ENCODE measurements at places on chromosomes 3 and 15.

- peak; percentile 86 for DNase-seq
These were observed at the start of gene GMNC for GRCh38 chr3:190862209-190863118. GMNC (minus strand) TSS chr3:190862694; CDS start chr3:190862615, 79 bp downstream.

DNA sequence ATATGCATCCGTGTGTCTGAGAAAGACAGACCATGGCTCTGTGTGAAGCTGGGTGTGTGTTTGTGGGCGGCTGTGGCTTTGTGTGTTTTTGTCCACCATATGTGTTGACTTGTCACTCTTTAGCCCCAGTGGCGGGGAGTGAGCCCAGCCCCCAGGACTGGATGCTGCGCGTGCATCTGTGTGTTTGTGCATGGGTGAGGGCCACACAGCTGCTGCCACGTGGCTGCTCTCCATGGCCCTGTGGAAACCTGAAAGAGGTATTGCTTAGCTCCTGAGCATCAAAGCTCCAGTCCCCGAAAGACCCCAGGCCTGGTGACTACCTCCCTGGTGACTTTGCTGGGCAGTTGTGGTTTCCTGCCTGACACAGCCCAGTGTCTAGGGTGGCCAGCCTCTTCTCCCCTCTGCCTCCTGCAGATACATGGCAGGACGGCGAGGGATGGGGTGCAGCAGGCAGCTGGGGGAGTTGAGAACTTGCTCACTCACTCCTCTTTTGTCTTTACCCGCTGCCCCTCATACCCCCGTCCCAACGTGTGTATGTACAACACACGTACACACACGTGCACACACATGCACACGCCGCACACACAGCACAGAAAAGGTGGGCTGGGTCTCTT is 6.5 kb downstream of the EPHB3 start:
- DNase-seq, result no peak

DNA sequence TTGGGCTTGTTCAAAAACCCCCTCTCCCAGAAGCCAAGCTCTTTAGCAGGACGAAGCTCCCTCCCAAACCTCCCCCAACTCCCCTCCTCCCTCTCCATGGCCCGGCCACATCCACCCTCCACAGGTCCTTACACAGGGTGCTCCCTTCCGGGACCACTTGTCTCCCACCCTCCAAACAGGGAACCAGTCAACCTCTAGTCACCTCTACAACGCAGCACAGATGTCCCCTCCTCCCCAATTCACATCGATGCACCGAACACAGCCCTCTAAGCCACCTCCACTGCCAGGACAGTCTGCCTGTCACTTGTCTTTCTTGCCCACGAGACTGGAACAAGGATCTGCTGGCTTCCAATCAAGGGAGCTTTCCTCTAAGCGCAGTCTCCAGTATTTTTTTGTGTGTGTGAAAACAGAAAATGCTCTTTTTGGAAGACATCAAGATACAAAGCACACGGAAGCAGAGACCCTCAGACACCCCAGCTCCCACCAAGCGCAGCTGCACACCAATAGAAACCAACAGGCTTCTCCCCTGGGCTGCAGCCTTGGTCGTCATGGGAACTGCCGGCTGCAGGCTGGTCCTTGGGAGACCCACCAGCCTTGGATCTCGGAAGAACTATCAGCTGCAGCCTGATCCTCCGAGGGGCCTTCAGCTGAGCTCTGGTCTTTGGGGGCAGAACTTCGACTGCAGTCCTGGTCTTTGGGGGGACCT is 26.5 kb downstream of the IQSEC1 start:
- DNase-seq, result no peak

DNA sequence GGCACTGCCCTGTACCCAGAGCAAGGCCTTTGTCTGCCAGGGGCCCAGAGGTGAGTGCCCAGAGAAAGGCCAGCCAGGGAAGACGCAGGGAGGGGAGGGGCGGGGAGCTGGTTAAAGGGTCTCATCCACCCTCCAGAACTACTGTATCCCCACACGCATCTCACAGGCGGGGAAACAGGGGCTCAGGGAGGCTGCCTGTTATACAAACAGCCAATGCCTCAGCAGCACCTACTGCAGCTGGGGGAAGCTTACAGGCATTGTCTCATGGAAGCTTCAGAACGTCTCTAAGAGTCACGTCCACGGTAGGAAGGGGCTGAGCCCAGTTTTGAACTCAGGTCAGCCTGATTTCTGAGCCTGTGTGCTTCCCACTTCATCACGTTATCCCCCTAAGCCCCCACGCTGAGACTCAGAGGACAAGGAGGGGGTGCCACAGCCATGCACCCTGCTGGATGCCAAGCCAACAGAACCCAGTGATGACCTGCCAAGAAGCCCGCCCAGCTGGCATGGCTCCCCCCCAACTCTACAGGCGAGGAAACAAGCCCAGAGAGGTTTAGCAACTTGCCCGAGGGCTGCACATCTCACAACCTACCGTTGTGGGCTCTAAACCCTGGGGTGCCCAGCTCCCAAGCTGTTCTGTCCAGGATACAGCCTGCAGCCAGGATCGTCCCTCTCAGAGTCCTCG is 54.5 kb downstream of the IQSEC1 start:
- no peak for DNase-seq

- DNase-seq, result no peak
These were observed 31.7 kb downstream of the AKAP13 start for GRCh38 chr15:85412066-85412465.

GRCh38 chr3:127984241-127984975 is 67.8 kb upstream of the SEC61A1 start:
- DNase-seq, result no peak

DNA sequence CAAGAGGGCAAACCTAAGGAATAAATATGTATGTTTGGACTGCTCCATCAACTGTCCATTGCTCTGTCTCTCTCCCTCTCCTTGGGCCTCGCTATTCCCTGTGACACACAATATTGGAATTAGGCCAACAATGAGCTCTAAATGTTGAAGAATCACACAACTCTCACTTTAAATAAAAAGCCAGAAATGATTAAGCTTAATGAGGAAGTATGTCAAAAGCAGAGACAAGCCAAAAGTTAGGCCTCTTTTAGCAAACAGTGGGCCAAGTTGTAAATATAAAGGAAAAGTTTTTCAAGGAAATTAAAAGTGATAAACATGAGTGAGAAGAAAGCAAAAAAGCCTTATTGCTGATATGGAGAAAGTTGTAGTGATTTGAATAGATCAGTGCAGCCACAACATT is 141.0 kb downstream of the VGLL3 start:
- no peak for DNase-seq

DNA sequence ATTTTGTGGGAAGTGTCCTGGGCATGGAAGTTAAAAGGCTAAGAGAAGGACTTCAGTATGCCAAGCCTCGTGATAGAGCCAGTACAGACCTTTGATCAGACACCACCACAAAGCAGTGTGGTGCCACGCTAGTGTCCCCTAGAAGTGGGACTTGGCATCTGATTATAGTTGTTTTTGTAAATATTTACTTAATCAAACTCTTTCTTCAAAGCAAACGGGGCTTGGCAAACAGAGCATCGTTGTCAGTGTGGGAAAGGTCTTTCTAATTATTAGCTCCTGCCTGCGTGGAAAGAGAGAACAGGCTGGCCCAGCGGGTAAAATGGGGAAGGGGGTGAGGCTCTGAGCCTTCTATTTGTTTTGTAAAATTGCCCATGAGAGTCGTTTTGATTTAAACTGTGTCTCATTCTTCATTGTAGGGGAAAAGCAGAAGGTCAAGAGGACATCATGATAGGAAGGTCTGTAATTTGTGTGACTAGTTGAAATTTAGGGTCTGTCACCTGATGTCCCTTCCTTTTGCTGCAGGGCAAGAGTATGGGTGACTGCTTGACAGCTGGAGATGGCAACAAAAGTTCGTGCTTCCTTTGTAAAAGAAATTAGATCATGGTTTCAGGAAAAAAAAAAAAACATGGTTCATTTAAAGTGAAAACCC is 105.0 kb downstream of the IQCH start:
- peak; percentile 59 for DNase-seq

DNA sequence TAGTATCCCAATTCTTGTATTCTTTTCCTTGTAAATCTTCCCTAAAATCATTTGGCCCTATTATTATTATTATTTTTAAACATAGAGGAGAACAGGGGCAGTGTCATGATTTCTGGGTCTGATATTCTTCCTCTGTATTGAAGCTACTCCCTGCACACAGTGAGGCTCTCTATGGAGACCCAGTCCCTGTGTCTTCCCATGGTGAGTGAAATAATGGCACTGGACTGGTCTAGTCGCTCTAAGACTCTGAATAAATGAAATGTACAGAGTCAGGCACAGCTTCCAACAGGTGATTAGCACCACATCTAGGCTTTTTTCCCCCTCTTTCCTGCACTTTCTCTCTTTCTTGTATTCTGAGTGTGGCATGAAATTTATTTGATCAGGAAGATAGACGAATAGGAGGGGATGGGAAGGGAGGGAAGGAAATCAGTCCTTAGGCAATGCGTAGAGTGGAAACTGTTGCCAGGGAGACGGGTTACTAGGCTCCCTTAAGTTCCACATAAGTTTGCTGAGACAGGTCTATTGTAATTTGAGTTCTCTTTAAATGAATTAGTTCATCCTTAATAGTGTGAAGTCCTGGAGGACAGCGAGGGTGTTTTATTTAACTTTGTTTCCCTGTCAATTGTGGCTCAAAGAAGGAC is 49.0 kb upstream of the NDN start:
- no peak for DNase-seq

DNA sequence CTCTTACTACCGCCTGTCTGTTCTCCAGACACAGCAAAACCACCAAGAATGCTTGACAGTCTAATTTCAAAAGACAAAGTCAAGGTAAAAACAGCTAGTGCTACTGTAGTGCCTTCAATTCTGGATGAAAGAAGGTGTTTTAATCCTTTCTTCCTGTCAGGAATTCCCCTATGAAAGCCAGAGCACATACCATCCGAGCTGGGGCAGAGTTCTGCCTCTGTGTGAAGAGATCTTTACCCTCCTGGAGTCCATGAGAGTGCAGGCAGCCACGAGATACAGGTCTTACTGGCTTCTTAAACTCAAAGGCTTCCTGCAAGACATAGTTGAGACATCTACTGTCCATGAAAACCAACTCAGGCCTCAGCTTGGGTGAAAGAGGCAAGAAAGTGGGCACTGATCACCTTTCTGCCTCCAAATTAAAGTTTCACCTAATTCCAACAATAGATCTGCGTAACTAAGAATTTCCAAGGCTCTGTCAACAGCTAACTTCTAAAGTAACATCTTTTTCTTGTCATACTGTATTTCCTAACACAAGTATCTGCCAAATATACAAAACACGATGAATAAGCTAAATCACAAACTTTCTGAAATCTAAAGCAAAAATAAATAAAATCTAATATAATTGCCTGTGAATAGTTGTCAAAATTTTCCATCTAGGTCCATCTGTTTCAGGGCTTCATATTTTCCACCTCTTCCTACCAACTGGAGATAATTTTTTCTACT is 7.5 kb downstream of the CDC25A start:
- no peak for DNase-seq

DNA sequence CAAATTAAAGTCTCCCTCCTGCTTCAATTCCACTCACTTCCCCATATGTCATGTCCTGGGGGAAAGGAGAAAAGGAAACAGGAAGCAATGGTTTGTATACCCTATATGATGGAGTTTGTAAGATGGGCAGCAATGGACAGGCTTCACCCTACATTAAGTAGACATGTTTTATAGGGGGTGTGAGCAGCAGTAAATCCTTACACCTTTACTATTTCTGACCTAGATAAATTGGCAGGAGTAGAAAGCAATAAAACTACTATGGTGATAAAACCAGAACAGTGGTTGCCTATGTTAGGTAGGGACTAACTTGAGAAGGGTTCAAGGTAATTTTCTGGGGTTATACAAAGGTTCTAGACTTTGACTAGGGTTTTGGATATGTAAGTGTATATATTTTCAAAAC is 301.7 kb downstream of the GBE1 start:
- no peak for DNase-seq

GRCh38 chr3:88775026-88775690 is 332.3 kb upstream of the EPHA3 start:
- no peak for DNase-seq

DNA sequence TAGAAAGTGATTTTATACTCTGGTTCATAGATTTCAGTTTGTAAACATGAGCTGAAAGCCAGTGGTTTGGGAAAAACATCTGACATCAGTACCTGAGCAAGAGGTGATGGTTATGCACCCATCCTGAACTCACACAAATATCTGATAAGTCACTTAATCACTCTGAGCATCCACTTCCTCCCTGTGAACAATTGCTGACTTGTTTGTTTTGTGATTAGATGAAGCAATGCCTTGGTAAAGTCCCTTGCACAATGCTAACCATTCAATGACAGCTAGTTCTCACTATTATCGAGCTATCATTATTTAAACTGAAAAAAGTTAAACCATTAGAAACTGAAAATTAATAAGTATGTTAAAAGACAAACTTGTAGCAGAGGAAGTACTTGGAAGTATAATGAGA is 303.0 kb downstream of the PLOD2 start:
- no peak for DNase-seq

DNA sequence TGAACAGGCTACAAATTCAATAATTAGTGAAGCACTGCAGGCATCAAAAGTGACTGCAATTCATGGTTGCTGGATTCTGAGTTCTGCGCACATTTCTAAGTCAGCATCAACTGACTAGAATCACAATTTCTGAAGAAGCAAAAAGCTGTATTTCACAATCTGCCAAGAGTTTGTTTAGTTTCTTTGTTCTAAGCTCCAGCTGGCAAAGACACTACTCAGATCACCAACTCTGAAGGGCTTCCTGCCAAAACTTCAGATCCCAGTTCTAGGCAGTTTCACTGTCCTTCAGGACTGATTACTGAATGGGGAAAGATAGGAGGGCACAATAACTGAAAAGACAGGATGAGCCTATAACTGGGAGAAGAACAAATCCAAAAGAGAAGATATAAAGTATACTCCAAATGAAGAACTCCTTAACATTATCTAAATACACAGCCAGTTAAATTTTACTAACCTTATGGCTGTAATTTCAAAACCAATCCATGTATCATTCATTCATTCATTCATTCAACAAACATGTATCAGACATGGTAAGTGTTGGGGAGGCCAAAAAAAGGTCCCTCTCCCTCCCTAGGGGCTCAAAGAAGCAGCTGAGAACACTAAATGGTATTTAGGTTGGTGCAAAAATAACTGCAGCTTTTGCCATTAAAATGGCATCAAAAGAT is 17.1 kb downstream of the TJP1 start:
- no peak for DNase-seq

DNA sequence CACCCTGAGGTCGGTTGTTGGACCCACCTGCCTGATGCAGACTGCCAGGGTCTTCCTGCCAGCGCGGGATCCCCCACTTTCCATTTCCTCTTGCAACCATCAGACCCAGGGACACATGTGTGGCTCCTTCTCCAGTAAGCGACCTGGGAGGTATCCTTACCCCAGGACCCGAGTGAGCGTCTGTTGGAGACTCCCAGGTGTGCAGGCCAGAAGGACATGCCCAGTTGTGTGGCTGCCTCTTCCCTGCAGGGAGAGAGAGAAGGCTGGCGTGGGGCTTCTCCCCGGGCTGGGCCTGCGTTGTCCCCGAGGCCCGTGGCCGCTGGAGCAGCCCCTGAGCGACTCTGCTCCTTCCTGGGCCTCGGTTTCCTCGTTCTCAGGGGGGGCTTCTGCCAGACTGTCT is 56.8 kb downstream of the APBA2 start:
- DNase-seq, result no peak

DNA sequence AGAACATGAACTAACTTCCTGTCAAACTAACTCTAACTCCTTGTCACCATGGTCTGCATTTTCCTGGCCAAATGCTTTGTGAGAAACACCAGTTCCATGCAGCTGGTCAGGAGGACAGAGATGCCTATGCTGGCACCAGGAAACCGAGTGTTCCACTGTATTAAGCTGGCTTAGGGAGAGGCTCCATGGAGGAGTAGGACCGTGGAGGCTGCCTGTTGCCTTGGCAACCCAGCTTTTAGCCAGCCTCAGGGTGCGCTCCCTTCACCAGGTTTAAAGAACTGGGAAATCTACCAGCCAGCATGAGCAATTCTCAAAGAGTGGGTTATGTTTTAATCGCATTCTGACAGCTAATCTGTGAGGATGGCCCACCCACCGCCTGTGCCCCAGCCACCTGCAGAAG is 394.1 kb downstream of the OCA2 start:
- no peak for DNase-seq
